ENCODE measurements at places on chromosomes 3 and 15.

- DNase-seq, result no peak
Observed at GRCh38 chr15:88403351-88403791, 63.8 kb downstream of the MRPL46 start.

- no peak for DNase-seq
Observed at GRCh38 chr15:31257286-31257685, 69.3 kb upstream of the KLF13 start.

- no peak for DNase-seq
Observed at GRCh38 chr3:41943311-41943843, 18.5 kb downstream of the ULK4 start.

- DNase-seq, result no peak
Observed at GRCh38 chr3:141680620-141681389, 57.3 kb upstream of the RNF7 start.

GRCh38 chr15:45197512-45197911 is 9.7 kb upstream of the SHF start:
- DNase-seq, result no peak

DNA sequence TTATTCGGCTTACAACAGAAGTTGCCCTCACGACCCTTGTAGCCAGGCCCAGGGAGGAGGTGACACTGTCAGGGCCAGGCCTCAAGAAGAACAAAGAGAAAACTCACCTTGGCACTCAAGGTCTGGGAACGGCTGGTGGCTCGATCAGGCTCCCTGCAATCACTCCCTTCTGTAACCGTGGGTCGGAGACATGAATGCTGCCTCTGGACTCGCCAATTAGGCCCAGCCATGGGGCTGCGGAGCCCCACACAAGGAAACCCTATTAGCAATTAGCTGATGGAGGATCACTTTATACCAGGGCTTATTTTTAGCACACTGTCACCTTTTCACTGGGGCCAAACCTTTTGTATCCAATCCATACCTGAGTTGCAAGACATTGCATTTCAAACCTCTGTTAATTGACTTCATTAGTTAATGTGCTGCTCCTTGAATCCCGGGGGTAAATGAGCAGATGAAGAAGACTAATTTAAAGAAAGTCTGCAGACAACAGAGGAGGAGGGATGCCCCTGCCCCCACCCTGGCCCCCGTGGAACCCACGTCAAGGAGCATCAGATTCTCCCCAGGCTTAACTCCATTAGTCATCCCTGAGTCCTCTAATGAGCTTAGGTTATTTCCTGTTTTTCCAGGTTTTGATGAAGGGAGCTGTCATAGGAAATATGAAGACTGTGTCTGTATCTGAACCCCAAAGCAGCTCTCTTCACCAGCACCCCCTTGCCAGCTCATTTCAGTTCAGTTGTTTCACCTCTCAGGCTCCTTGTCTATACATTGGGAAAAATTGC is 255.3 kb downstream of the RORA start:
- DNase-seq, result no peak

DNA sequence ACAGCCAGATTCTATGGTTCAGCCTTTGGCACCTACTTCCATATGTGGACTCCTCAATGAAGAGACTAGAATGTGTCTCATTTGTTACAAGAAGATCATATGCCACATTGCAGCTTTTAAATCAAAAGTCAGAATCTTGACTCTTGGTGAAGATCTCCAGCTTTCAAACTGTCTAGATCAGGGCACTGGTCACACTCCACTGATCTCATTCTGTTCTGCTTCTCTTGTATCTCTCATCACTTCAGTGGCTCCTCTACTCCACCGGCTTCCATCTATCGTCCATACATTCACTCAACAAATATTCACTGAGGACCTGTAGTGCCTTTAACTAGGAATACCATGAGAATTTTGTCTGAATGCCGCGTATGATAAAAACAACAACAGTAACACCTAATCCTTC is 203.3 kb upstream of the LPP start:
- DNase-seq, result no peak

DNA sequence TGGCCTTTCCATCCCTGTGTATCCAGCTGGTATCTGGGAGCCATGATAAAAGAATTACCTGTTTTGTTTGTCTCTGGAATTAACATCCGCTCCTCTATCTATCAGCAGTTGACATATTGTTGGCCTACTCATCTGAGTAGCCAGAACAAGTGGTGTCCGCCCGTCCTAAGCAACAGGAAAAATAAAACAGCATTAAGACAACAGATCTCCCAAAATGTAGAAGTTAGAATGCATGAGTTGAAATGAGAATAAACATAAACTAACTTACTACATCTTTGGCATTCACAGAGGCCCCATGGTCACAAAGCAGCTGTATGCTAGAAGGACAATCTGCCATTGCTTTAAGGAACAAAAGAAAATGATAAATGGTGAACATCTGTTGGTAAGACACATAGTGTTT is 75.9 kb downstream of the UACA start:
- DNase-seq, result no peak

DNA sequence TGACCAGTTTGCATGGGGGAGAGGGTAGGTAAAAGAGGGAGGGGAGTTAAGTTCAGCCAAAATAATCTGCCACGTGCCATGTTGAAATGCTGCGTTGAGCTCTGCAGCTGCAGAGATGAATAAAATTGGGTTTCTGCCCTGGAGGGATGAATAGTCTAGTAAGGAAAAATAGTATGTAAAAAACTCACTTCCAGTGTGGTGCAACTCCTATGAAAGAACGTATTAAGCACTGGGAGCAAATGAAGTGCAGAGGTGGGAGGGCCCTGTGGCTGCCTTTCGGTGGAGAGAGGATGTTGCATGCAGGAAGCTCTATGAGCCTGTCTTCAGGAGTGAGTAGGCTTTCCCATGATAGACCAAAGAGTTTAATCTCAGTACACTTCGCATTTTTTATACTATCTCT is 8.6 kb downstream of the CEP63 start:
- no peak for DNase-seq

DNA sequence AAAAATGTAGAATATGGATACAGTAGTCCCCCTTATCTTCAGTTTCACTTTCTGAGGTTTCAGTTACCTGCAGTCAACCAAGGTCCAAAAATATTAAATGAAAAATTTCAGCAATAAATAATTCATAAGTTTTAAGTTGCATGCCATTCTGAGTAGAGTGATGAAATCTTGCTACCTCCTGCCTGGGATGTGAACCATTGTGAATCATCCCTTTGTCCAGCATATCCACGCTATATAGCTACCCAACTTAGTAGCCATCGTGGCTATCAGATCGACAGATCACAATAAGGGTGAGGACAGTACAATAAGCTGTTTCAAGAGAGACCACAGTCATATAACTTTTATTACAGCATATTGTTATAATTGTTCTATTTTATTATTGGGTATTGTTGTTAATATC is 1.2 kb upstream of the LARS2 start:
- no peak for DNase-seq

GRCh38 chr15:60353245-60353920 is 44.4 kb downstream of the ANXA2 start:
- DNase-seq, result no peak

DNA sequence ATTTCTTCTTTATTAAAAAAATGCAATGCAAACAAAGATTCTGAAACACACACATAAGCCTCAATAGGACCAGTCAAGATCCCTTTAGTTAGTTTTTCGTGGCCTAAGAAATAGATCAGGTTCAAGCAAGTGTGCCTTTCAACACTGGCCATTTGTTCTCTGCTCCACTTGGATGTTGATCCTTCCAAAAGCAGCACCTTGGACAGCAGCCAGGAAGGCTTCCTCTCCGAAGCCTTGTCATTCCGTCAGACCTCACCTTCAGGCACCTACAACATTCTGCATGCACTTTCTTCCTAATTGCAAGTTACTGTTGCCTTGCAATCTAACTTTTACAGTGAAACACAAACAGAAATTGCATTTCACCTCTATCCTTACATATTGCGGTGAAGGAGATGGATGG is 155.9 kb upstream of the FEZF2 start:
- peak; percentile 60 for DNase-seq

DNA sequence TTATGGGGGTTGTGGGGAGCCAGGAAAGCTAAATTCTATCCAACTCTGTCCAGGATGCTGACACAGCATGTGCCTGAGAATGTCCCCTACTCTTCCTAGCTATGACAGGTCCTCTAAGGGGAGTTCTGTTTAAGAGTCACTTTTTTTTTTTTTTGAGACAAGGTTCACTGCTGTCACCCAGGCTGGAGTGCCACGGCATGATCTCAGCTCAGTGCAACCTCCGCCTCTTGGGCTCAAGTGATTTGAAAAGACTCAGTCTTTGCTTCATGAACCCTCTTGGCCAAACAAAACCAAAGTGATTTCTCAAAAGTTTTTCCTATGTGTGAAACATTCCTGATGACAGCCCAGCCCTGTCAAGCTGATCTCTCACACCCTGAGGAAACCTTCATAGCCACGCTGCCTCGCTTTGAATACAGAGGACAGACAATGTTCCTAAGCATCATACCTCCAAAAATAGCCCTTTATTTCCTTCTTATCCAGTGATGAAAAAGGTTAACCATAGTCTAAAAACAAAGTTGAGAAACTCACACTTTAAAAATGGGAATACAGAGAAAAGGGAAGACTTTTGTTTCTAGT is 105.5 kb upstream of the PROK2 start:
- DNase-seq, result no peak

GRCh38 chr3:13707456-13707855 is 158.5 kb downstream of the FBLN2 start:
- DNase-seq, result peak; percentile 3

DNA sequence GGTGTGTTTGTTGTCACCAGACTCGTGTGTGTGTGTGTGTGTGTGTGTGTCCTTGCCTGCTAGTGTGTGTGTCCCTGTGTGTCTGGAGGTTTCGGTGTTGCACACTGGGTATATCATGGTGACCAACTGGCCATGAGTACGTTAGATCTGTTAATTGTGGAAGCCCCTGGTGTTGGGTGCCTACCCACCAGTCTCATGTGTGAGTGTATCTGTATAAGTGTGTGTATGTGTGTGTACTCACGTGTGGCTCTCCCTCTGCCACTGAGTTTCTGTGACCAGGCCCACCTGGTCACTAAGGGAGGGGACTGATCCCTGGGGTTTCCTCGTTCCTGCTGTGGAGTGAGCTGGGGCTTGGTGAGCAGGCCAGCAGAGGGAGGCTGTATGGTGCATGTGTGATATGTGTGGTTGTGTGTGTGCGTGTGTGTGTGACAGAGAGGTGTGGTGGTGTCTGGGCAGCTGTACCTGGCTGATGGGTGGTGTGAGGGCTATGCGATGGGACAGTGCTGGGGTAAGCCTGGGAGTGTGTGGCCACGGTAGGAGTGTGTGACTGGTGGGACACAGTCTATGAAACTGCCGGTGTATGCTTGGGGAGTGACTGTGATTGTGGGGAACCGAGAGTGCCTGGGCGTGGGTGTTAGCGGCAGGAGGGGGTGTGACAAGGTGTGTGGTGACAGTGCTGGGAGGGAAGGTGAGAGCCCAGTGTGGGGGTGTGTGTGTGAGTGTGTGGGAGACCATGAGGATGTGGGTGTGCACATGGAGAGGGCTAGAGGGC is 1.8 kb downstream of the PRKCD start:
- DNase-seq, result no peak

DNA sequence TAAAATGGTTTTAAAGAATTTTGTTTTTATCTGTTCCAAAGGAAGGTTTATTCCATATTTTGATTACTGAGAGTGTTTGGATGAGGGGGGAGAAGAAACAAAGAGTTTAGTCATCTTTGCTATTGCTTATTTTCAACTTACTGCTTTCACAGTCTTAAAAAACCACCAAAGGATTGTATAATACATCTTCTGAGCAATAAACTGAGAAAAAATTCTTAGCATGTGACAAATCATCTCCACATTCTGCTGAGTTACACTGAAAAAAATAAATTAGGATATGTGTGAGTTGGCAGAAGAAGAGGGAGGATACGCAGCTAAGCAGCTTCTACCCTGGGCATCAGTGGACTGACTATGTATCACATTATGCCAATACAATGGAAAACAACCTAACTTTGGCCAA is 23.2 kb upstream of the ACTC1 start:
- no peak for DNase-seq

DNA sequence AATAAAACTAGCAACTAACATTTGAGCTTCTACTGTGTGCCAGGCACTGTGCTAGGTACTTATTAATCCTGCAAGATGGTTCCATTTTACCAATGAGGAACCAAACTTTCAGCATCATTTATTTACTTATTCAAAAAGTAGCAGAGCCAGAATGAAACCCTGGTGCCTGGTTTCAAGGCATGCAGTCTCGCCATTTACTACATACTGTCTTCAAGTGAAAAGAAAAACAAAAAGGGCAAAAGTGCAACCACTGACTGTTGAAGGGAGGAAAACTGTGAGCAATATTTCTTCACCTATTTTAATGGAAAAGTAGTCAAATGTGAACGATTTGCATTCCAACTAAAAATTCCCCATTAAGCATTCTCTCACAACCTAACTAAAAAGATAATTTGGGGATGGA is 8.7 kb downstream of the DCUN1D1 start:
- no peak for DNase-seq

- DNase-seq, result no peak
Observed at GRCh38 chr3:122784436-122784835, 9.2 kb downstream of the HSPBAP1 start.

- peak; percentile 44 for DNase-seq
Observed at GRCh38 chr3:123447749-123448517, 957 bp downstream of the ADCY5 start.

Measured in progenitor cell of endocrine pancreas (in vitro differentiated cells).